Renal cortical epithelial cell (primary cell): ENCODE measurements at places on chromosomes 3 and 15. TPM values are rescaled to one million over a fixed set of nuclear protein-coding genes. Genes with fewer than 3 reads are reported as not detected.

Gene SLC9C1
- 0.25 and 1.7 TPM in 2 replicates for total RNA-seq

Gene GPX1
- total RNA-seq: 288 and 368 TPM in 2 replicates

Gene SLC2A2
- 0.35 and 13.0 TPM in 2 replicates for total RNA-seq

DNA sequence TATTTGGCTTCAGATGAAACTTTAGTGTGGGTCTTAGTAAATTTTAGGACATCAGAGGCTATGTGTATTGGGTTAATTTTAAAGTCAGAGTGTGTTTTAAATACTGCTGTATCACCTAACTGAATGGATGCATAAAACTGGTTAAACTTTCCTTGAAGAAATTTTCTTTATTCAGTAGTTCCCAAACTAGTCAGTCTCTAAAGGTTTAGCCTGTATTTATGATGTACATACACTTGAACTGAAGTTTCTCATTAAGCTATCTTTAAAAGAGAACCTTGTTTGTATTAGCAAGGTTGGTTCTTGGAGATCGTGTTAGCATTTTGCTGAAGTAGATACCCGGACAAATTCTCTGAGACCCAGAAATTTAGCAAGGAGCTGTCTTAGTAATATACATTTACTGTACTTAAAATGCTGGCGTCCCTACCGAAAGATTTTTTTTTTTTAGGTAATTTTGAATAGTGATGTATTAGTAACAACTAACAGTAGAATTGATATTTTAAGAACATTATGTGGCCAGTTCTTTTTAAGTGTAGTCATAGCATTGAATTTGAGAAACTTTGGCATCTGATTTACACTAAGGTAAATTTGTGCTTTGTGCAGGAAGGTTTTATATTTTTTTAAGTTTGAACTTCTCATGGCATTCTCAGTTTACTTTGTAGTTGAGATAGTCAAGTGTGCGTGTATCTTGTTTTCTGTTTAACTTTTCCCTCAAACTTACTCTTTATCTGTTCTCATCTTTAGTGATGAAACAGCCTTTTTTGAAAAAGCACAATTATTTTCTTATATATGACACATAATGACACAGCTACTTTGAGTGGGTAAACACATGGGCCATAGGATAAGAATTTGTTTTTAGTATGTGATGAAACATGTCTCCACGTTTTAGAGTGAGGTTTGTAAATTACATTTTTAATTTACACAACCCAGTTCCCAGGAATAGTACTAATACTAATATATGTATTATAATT, 2.9 kb downstream of the DIPK2A start:
- no peak for DNase-seq

Gene SAMMSON
- total RNA-seq: not detected in 2 replicates

Gene SLC12A1
- total RNA-seq: 0.17 and 14.1 TPM in 2 replicates

Gene HTR3E
- total RNA-seq: not detected in 2 replicates

Gene A4GNT
- not detected in 2 replicates for total RNA-seq
